Endodermal cell (in vitro differentiated cells): ENCODE measurements at places on chromosomes 12 and 14. TPM values are rescaled to one million over a fixed set of nuclear protein-coding genes. Genes with fewer than 3 reads are reported as not detected.

GARIN6 gene
- not detected in 2 replicates for total RNA-seq

IRAK3 gene
- total RNA-seq, result 0.52 and 0.59 TPM in 2 replicates

SLC17A8 gene
- total RNA-seq, result 0.23 to 0.35 TPM in 2 of 3 replicates, not detected in the other

PDZRN4 gene
- 1.6 and 2.0 TPM in 2 replicates for total RNA-seq

GPR132 gene
- total RNA-seq, result 0.27 to 0.59 TPM (median 0.47 TPM) in 3 replicates

DENND5B gene
- total RNA-seq, result 17.7 to 28.6 TPM (median 24.5 TPM) in 3 replicates

KRT6C gene
- total RNA-seq, result not detected in 3 replicates

TMPRSS12 gene
- total RNA-seq, result not detected in 2 replicates

DNA sequence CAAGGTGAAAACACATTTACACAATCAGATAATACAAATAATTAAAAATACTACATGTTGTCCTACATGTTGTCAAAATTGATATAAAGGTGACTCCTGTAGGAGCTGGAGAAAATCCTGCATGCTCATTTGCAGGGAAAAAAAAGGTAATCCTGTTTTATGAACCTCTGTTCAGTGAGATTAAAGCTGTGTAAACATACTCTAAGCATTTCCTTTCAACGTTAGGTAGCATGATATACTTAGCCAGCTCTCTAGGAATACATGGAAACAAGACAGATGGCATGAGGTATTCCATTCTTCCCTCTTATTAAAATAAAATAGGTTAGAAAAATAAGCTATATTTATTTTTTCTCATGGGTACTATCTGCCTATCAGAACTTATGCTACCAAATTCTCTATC, 635.7 kb upstream of the FLRT2 start:
- no peak for DNase-seq

DNA sequence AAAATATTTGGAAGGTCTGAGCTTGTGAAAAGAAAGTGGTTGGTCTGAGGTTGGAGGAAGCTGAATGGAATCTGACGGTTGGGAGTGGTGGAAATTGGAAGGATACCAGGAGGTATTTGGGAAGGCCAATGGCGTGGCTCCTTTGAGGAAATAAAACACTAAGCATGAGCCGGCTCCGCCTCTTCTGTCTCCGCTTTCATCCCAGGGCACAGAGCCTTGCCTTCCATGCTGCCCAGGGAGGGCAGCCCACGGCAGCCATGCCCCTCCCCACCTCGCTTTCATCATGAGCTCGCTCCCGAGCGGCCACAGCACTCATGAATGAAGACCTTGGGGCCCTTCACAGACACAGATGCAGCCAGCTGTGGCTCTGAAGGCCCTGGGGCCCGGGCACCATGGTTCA, 36.2 kb downstream of the HSP90AA1 start:
- no peak for DNase-seq

- DNase-seq, result no peak
These were observed at the start of gene ZNF705A for GRCh38 chr12:8156845-8157244. ZNF705A (plus strand) TSS chr12:8157015; CDS start chr12:8172626, 15,611 bp downstream.

DNA sequence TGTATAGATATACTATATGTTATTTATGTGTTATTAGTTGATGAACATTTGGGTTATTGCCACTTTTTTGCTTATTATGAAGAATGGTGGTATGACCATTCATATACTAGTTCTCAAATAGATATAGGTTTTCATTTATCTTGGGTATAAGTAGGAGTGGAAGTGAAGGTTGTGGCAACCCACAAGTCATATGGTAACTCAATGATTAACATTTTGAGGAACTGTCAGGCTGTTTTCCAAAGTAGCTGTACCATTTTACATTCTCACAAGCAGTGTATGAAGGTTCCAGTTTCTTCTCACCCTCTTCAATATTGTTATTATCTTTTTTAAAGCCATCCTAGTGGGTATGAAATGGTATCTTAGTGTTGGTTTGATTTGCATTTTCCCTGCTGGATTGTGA, 19.0 kb upstream of the MSRB3 start:
- DNase-seq, result no peak

DNA sequence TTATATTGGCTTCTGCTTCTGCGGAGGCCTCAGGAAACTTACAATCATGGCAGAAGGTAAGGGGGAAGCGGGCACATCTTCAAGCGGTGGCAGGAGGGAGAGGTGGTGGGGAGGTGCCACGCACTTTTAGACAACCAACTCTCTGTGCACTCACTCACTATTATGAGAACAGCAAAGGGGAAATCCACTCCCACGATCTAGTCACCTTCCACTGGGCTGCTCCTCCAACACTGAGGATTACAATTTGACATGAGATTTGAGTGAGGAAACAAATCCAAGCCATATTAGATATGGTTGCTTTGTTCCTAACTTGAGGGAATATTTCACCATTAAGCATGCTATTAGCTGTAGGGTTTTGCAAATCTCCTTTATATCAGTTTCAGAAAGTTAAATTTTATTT, 80.3 kb downstream of the UNC79 start:
- DNase-seq, result no peak

GRCh38 chr14:106845286-106846087, 1319.1 kb downstream of the TMEM121 start:
- no peak for DNase-seq

GRCh38 chr12:112418273-112418607, 507 bp upstream of the PTPN11 start:
- DNase-seq, result no peak

DNA sequence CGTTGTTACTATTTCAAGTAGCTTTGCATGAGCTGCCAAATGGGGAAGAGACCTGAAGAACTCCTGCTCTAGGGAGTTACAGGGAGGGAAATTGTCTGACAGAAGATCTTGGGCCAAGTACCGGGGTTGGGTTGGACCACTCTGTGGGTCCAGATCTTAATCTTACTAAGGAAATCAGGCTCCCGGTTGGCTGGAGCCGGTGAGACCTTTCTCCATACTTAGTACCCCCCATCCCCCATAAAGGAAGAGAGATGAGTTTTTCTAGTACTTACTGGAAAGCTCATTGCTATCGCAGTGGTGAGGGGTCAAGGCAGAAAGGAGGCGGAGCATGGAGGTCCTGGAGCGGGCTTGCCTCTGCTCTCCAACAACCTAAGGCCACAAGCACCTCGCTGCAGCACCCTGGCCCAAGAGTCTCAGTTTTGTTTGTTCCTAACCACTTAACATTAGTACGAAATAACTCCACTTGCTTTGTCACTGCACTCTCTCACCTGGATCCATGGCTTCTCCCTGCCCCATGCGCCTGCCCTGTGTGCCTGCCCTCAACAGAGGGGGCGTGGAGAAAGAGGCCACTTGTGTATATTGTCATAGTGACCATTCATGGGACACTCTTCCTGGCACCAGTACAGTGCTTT, 6.8 kb upstream of the UNC119B start:
- DNase-seq, result no peak

GRCh38 chr12:80509781-80510556, 65.9 kb downstream of the PTPRQ start:
- no peak for DNase-seq

- no peak for DNase-seq
These were observed 171.8 kb upstream of the EGLN3 start for GRCh38 chr14:34122650-34123049.

DNA sequence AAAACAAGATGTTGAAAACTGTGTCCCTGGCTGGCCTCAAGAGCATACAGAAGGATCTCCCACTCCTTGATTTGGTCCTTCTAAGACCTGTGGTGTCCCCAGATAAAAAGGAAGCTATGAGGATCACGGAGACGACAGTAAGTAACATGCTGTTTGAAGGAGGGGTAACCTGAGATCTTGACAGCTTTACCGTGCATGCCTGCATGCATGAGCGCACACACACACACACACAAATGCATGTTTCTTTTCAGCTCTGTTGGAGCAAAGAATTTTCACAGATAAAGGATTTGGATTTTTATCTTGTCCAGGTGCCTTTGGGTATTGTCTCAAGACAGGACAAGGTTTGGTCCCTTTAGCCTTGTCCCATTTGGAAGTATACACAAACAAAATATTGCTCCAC, 411.6 kb upstream of the CCDC196 start:
- no peak for DNase-seq

- no peak for DNase-seq
These were observed 456.1 kb downstream of the AEBP2 start for GRCh38 chr12:19895246-19896020.

DNA sequence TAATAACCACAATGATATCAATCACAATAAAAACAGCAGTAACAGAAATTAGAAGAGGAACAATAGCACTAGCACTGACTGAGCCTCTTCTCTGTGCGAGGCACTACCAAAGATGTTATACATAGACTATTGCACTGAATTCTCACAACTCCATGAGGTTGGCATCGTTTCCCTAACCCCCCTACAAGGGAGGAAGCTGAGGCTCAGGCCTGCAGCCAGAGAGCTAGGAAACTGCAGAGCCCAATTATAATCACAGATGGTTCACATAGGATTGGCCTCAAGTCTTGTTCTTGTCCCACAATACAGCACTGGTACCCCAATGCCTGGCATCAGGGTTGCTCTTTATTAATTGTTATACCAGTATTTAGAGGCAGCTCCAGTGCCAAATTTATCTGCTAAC, 278.0 kb downstream of the CEP128 start:
- no peak for DNase-seq

- DNase-seq, result no peak
These were observed 10.8 kb downstream of the SETD1B start for GRCh38 chr12:121814429-121815119.

DNA sequence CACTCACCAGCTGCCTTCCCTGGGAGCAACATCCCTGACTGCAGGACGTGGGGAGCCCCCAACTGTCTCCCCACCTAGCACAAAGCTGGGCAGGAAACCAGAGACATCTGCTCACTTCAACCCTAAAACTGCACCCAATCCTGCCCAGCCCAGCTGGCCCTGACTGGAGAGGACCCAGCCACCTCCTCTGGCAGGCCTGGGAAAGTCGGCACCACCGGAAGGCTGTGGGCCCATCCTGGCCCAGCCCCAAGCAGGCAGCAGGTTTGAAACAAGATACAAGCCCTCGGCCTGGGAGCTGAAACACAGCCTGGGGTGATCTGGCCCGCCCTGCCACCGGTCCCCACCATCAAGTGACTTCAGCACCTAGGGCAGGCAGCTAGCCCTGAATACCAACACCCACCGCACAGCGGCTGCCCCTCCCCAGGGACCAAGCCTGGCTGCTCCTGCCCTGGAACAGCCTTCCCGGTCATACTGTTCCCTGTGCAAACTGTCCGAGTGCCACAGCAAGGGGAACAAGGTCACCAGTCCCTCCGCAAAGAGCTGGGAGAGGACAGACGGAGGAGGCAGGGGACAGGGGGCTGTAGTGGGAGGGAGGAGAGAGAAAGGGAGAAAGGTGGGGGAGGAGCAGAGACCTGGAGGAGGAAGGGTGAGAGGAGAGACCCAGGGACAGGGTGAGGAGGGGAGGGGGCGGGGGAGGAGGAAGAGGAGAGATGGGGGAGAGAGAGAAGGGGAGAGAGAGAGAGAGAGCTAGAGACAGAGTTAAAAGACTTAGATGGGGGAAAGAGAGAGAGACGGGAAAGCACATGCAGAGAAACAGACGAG, 115.7 kb downstream of the RFLNA start:
- DNase-seq, result peak; percentile 67
